ENCODE measurements at places on chromosomes 13 and 19.
A peak's percentile ranks its signal among the peaks of the same experiment; 100 is the strongest.

DNA sequence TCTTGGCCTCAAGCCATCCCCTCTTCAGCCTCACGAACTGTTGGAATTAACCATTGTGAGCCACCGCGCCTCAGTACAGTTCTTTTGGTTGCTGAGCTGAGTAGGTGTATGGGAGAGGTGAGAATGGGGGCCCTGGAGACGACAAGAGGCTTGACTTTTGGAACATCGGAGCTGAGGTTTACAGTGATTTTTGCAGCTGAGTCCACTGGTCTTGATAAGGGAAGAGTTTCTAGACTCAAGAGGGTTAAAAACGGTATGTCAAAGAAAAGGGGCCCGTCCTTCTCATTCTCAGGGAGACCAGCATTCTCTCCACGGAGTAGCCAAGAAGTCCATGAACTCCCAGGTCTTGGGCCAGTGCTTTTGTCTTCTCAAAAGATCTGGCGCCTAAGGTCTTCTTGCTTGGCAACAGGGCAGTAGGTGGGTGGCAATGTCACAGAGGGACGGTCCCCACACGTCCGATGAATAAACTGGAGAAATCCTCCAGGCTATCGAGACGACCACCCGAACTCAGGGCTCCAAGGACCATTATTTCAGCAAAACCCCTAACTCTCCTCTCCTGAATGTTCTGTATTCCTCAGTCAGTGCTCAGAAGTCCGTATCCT is 6.4 kb upstream of the QTRT1 start:
- DNase-seq = no peak

DNA sequence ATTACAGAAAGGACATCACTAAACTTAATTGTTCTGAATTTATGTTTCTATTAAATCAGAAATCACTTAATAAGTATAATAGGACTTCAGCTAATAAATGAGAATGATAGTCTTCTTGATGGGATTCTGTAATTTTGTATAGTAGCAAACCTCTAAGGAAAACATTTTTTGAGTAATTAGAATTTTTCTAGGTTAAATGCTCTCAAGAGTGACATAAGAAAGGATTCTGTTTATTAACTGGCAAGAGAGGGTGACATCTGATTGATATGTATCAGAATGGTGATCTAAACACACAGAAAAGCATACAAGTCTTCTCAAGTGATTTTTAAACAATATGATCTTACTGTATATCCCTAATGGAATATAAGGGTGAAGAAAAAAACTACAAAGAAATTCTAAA is 1597.7 kb upstream of the PRR20A start:
- no peak for DNase-seq

DNA sequence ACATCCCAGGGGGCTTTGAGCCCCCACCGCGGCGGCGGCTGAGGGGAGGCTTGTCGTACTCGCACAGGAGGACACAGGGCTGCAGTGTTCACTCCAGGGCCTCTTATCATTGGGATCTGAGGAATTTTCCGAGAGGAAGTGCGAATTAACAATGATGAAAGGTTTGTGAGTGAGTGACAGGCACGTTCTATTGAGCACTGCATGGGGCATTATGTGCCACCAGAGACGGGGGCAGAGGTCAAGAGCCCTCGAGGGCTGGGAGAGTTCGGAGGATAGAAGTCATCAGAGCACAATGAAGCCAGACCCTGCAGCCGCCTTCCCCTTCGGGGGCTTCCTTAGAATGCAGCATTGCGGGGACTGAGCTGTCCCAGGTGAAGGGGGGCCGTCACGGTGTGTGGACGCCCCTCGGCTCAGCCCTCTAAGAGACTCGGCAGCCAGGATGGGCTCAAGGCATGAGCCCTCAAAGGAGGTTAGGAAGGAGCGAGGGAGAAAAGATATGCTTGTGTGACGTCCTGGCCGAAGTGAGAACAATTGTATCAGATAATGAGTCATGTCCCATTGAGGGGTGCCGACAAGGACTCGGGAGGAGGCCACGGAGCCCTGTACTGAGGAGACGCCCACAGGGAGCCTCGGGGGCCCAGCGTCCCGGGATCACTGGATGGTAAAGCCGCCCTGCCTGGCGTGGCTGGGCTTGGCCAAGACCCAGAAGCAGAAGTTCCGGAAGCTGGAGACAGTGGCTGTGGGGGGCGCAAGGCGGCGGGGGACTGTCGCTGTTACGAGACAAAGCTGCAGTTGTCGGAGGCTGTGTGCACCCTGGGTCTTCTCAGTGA is 53.9 kb downstream of the MCF2L start:
- no peak for DNase-seq

- no peak for DNase-seq
Observed at GRCh38 chr13:45162821-45163220, 38.0 kb downstream of the KCTD4 start.

DNA sequence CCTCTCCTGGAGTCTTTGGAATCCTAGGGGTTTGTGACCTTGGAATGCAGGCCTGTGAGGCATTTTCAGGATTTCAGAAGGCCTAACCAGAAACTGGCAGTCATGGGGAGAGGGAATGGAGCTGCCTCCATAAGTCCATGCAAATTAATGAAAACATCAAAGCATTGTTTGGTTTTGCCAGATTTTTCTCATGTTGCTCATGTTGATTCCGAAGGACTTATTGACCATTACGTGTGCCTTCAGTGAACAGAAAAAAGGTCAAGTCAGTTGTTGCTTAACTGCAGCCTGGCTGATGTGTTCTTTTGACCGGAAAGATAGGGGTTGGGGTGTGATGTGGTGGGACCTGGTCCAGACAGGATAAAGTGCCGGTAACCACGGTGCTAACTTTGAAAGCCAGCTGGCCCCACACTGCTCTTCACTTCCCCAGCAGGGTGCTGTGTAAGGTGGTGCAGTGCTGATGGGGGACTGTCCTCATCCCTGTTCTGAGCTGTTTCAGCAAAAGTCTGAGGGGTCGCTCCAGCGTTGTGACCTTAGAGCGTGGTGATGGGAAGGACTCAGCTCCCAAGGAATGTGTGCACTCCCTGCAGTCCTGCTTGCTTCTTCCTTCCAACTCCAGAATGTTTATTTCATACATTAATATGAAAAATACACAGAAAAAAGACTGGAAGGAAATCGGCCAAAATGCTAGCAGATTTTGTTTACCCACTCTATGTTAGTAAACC is 3.5 kb downstream of the RNF113B start:
- no peak for DNase-seq

GRCh38 chr19:53936029-53936428 is 26.7 kb upstream of the CACNG8 start:
- no peak for DNase-seq

GRCh38 chr19:41248895-41249294 is 15.3 kb upstream of the HNRNPUL1 start:
- no peak for DNase-seq

- DNase-seq = peak; percentile 50
Observed at GRCh38 chr13:45137526-45137925, 17.2 kb downstream of the GTF2F2 start.

DNA sequence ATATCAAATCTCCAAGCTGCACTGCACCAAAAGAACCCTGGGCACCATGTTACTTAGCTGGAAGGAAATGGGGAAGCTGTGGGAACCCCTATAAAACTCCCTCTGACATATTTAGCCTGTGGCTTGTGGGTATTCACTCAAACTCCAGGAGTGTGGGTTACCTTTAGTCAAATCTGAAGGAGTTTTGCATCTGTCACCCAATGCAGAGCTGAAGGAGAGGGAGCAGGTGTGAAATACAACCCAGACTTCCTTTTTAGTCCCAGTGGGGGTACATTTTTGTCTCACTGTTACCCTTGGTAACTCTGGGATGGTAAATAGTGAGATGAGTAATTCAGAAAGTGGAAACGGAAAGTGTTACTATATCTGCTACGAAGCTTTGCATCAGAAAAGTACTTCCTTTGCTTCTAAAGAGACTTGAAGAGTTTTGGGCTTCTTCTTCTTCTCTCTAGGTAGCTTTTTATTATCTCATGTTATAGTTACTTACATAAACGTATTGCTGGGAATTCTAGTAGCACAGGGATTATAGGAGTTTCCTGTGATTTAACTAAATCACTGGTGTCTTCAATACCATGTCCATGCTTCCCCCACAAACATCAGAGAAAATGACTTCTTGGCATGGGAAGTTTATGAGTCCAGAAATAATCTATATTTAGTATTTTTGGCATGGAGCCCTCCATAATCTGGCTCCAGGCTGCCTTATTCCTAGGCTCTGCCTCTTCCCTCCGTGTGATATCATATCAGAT is 105.9 kb downstream of the AKAP11 start:
- DNase-seq = no peak

GRCh38 chr19:58551123-58551497 is 3.8 kb downstream of the CHMP2A start:
- no peak for DNase-seq

GRCh38 chr13:98405107-98405571 is 171.8 kb downstream of the STK24 start:
- DNase-seq = peak; percentile 8

- DNase-seq = no peak
Observed at GRCh38 chr19:47350630-47351029, 1.5 kb downstream of the DHX34 start.

DNA sequence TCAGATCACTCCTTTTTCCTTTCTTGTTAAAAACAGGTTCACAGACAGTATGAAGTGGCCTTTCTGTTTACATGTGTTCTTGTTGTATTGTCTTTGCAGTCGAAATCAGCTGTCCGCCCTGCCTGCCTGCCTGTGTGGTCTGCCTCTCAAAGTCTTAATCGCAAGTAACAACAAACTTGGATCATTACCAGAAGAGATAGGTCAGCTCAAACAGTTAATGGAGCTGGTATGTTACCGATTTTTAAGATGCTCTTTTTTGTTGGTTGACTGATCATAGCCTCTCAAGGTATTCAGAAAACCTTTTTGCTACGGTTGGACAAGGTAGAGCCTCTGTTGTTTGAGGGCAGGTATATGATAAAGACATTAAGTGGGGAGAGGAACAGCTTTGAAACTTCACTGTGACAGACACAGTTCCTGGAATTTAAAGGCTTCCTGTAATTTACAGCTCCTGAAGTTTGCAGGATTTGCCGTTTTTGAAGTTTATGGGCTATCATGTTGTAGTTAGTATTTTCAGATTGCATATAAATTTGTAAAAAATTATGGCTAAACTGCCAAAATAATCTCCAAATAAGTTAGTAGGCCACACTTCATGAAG is 116.1 kb downstream of the LRCH1 start:
- peak; percentile 70 for DNase-seq

GRCh38 chr13:35471706-35472322 is 4.7 kb downstream of the MAB21L1 start:
- DNase-seq = peak; percentile 27

DNA sequence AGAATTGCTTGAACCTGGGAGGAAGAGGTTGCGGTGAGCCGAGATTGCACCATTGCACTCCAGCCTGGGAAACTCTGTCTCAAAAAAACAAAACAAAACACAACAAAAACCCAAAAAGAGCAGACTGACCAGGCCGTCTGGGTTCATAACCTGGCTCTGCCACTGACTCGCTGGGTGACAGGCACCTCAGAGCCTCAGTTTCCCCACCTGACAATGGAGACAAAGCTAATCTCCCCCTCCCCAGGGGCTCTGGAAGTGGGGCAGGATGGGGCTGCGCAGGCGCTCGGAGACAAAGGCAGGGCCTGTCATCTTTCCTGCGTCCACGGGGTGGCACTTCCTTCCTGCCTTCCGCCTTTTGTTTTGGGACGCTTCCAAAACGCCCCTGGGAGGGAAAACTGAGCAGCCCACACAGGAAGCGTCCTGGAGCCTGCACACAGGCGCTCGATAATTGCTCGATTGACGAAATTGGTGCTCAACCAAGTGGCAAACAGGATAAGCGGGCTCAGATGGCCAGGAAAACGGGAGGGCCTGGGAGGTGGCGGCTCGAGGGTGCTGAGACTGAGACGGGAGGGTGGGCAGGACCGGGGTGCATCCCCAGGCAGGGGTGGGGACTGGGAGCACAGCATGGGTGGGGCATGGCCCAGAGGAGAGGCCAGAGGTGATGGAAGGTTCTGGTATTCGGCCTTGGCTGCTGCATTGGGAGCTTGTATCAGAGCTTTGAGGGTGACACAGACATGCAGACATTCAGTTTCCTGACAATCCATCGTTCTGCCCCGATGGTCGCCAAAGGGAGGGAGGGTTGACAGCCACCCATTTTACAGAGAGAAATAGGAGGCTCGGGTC is 17.8 kb downstream of the SPC24 start:
- DNase-seq = peak; percentile 86

DNA sequence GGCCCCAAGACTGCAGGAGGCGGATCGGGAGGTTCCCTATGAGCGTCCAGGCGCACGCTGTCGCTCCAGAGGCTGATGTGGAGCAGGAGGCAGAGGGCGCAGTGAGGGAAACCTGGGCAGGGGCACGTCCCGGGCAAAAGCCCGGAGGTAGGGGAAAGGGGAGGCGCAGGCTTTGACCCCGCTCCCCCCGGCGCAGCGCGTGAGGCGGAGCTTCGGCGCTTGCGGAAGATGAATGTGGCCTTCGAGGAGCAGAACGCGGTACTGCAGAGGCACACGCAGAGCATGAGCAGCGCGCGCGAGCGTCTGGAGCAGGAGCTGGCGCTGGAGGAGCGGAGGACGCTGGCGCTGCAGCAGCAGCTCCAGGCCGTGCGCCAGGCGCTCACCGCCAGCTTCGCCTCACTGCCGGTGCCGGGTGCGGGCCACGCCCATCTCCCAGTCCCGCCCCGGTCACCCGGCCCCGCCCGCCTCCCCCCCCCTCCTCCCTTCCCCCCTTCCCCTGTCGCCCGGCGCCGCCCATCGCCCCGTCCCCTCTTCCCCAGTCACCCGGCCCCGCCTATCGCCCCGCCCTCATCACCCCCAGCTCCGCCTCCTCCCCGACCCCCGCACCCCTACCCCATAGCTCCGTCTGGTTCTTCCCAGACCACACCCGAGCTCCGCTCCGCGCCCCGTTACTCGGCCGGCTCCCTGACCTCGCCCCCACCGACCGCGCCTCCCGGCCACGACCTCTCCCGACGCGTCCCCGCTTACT is 4.1 kb downstream of the HMG20B start:
- peak; percentile 79 for DNase-seq

DNA sequence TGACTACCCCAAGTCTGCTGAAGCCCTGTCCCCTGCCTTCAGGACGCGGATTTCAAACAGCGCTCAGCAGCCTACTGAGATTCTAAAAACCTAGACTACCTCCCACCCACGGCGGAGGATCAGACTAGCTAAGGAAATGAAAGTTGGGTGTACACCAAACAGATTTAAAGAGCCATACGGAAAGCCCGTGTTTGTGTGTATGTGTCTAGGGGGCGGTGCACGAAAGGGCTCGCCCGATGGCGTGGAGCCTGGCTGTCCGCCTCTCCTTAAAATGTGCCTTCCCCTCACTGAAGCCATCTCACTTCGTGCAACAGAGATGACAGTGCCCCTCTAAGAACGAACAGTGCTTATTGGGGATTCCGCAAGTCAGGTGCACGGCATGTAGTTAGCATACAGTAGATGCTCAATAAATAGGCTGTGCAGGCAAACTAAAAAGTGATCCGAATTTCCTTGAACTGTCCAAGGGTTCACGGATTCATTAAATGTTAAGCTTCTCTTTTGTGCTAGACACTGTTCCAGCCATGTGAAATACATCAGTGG is 639 bp downstream of the LENG1 start:
- peak; percentile 57 for DNase-seq

- no peak for DNase-seq
Observed at GRCh38 chr19:47421844-47422395, 2.6 kb upstream of the MEIS3 start.

- no peak for DNase-seq
Observed at GRCh38 chr19:1577090-1577928, 9.2 kb upstream of the MEX3D start.
